Endothelial cell (in vitro differentiated cells): ENCODE measurements at places on chromosomes 2 and 18.

- no peak for DNase-seq
Observed at GRCh38 chr2:6372317-6372901, 493.3 kb downstream of the CMPK2 start.

GRCh38 chr2:39260087-39260486, 16.3 kb upstream of the CDKL4 start:
- no peak for DNase-seq

- no peak for DNase-seq
Observed at GRCh38 chr2:33242845-33243244, 233.6 kb upstream of the RASGRP3 start.

DNA sequence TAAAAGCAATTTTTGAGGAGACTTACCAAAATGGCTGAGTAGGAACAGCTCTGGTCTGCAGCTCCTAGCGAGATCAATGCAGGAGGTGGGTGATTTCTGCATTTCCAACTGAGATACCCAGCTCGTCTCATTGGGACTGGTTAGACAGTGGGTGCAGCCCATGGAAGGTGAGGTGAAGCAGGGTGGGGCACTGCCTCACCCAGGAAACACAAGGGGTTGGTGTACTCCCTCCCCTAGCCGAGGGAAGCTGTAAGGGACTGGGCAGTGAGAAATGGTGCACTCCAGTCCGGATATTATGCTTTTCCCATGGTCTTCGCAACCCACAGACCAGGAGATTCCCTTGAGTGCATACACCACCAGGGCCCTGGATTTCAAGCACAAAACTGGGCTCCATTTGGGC, 419.0 kb downstream of the NUP35 start:
- no peak for DNase-seq

DNA sequence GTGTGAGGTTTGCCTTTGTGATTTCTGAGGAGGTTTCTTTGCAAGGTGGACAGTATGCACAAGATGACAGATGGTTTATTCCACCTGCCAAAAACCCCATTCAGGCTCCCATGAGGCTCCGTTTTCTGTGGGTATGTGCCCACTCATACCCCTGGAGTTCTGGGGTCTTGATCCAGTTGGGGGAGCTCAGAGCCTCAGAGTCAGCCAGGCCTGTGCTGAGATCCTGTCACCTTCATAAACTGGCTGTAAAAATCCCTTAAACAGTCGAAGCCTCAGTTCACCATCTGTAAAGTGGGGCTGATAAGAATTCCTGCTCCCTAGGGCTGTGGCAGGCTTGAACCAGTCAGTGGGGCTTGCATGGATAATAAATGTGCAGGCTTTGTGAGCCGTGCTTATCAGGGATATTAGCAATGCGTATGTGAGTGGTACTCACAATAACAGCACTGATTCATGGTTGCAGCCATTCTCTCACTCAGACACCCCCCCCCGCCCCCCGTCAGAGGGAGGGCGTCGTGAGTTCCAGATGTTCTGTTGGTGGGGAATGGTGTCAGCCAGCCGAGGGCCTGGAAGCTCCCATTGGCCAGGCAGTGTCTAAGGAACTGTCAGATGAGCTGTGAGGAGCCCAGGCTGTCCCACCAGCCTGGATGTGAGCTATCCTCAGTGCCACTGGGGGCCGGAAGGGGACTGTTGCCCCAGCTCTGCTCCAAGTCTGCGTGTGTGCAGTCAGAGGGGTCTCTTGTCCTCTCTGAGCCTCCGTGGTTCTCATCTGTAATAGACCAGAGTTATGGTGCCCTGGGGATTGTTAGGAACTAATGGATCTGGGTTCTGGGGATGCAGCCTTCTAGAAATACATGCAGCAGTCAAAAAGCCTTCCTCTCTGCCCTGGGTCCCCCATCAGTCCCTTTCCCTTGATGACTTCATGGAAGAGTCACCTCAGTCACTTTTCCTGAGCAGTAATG, 51.7 kb downstream of the KCNIP3 start:
- DNase-seq: no peak

DNA sequence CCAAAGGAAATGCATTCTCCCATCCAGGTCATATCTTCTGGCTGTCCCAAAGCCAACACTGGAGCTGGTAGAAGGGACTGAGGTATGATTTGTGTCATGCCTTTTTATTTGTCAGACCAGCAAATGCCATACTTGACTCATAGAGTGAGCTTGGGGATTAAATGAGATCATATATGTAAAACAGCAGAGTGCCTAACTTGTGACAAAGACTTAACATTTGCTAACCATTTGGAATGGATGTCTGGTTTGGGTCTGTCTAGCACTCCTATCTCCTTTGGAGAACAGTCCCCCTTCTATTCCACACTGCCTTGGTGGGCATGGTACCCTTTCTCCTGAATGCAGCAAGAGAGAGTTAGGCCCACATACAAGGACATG, 128.5 kb upstream of the LGALSL start:
- no peak for DNase-seq

GRCh38 chr2:235343869-235344268, 150.0 kb upstream of the AGAP1 start:
- DNase-seq: no peak

DNA sequence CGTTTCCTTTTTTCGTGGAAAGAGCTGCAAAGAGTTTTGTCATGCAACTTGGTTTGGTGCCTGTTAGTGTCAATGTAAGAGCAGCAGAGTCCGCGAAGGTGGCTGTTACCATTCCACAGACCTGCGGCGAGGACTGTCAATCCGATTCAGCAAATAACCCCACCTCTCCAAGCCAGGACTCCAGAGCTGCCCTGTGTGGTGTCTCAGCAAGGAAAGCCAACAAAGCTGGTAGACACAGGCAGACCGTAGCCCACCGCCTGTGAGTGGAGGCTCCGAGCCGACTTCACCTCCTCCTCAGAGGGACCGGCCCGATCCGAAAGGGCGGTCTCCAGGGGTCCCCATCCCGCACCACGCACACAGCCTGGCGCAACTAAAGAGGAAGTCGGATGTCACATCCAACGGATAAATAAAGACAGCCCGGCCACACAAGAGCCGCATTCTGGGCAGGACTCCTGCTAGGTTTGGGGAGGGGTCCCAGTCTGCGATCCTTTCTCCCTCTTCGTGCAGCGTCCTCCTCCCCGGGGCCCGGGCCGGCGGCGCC, 819 bp downstream of the ANKRD44 start:
- peak; percentile 26 for DNase-seq

DNA sequence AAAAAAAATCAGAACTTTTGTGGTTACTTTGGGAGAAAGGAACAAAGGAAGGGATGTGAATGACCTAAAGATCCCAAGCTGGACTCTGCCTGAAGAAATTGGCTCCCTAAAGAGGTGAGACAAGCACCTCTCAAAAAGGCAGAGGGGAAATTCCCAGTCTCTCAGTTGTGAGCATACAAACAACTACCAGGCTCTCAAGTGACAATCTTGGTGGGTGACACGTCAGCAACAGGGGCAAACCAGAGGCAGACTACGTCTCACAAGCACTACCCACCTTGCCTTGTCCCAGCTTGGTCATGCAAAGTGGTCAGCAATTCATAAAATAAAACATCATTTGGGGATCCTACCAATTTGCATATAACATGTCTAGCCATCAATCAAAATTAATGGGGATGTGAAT, 24.3 kb upstream of the LRATD1 start:
- DNase-seq: no peak

DNA sequence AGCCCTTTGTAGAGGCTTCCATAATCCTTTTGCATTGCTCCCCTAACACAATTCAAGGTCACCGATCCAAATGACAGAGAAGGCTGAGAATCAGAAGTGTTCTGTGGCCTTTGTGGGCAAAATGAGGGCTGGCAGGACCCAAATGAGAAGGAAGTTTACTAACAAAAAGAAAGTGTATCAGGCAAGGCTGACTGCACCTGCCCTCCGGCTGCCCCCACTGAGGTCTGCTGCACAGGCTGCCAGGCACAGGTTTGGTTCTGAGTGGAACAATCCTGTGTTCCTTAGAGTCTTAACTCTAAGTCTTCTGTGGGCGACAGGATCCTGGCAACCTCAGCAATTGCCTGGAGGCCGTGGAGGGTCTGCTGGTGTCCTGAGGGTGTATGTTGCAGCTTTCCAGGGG, 568.5 kb downstream of the CMPK2 start:
- DNase-seq: no peak
